PC-9 (cell line): ENCODE measurements at places on chromosomes 2 and 18. TPM values are rescaled to one million over a fixed set of nuclear protein-coding genes. Genes with fewer than 3 reads are reported as not detected.

DNA sequence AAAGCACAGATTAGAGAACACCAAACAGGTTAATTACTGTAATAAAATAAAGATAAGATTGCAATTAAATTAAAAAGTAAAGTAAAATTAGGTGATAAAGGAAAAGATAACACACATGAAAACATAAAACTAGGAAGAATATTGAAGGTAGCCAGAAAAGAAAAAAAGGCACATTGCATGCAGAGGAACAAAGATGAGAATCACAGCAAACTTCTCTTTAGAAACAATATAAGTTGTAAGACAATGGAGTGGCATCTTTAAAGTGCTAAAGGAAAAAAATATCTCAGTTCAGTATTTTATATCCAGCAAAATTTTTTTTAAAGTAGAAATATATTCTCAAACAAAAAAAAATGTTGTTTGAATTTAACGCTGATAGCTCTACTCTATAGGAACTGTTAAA, 366.0 kb downstream of the CPS1 start:
- no peaks in the 10 kb centered on the region for H3K27me3 ChIP-seq
- no peaks in the 10 kb centered on the region for H3K36me3 ChIP-seq
- no peak for DNase-seq
- no peaks in the 10 kb centered on the region for H3K4me1 ChIP-seq
- no peak overlapping the region for H3K27ac ChIP-seq
- no peak overlapping the region for H3K4me3 ChIP-seq

DNA sequence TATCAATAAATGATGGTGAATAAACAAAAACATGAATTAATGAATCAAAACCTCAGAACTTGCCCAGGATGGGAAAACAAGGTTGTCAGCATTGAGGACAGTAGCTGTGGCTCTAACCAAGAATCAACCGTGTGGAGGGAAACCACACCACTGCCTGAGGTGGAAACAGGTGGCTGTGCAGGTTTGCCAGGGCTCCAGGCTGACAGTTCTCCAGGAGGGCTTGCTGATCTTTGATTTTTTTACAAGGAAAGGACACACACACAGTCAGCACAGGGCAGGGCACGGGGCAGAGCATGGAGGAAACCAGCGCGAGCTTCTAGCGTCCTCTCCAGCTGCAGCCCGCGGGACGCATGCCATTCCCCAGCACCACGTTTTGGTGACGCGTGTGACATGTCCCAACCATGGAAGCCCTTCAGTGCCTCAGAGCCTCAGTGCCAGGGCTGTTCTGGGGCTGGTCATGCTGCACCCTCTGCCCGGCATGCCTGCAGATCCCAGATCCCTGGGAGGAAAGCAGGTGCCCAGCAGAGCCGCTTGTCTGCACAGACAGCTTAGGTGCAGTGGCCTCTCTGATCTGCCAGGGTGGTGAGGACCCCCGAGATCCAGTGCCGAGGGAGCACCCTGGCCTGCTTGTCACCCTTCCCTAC, 15.8 kb upstream of the AGXT start:
- H3K27ac ChIP-seq, result no peak overlapping the region
- 0 out of 2 replicates have a peak, but pooled peaks cover 7% of the 10 kb centered on the region for H3K4me1 ChIP-seq
- H3K4me3 ChIP-seq, result no peak overlapping the region
- H3K36me3 ChIP-seq, result no peaks in the 10 kb centered on the region

GRCh38 chr2:104939570-104940217, 85.8 kb downstream of the POU3F3 start:
- peaks cover 84% of the 10 kb centered on the region for H3K27me3 ChIP-seq

DNA sequence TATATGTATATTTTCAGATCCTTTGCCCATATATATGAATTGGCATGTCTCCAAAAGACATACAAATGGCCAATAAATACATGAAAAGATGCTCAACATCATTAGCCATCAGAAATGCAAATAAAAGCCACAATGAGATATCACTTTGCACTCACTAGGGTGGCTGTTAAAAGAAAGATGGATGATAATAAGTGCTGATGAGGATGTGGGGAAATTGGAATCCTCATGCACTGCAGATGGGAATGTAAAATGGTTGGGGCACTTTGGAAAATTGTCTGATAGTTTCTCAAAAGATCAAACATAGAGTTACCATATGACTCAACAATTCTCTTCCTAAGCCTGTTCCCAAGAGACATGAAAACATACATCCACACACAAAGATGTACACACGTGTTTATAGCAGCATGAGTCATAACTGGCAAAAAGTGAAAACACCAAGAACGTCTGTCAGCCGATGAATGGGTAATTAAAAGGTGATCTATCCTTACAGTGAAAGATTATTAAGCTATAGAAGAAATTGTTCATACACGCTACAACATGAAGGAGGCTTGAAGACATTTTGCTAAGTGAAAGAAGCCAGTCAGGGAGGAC, 19.7 kb downstream of the NGEF start:
- DNase-seq, result no peak
- H3K4me1 ChIP-seq, result peaks cover 28% of the 10 kb centered on the region
- H3K27ac ChIP-seq, result no peak overlapping the region
- no peak overlapping the region for H3K4me3 ChIP-seq
- H3K36me3 ChIP-seq, result no peaks in the 10 kb centered on the region

GRCh38 chr2:222942561-222942960, 81.7 kb downstream of the ACSL3 start:
- H3K27me3 ChIP-seq, result no peaks in the 10 kb centered on the region
- H3K4me3 ChIP-seq, result no peak overlapping the region; the same call in 1 of the 2 replicates
- DNase-seq, result no peak
- peak overlapping the region; percentile 69 for H3K27ac ChIP-seq
- peaks cover 41% of the 10 kb centered on the region for H3K36me3 ChIP-seq

DNA sequence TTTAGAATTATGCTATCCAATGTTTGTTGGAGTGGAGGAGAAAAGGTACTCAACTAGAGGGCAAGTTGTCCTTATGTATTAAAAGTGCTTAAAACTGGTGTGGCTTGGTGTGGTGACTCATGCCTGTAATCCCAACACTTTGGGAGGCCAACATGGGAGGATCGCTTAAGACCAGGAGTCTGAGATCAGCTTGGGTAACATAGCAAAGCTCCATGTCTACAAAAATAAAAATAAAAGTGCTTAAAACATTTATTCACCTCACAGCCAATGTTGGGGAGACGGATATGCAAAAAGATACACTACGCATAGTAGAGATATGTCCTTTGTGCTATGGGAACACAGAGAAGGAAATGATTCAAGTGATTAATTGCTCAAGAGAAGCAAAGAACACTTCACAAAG, 19.3 kb upstream of the TNFAIP6 start:
- no peak overlapping the region for H3K4me3 ChIP-seq
- H3K27ac ChIP-seq, result no peak overlapping the region
- no peaks in the 10 kb centered on the region for H3K27me3 ChIP-seq

GRCh38 chr2:134776836-134777235, 58.0 kb upstream of the TMEM163 start:
- H3K27me3 ChIP-seq, result no peaks in the 10 kb centered on the region
- no peak for DNase-seq
- H3K27ac ChIP-seq, result 0 out of 2 replicates have a peak overlapping the region, but pooled peaks have one; percentile 85
- no peak overlapping the region for H3K4me3 ChIP-seq
- H3K4me1 ChIP-seq, result peaks cover 53% of the 10 kb centered on the region
- no peaks in the 10 kb centered on the region for H3K36me3 ChIP-seq

- no peak overlapping the region for H3K27ac ChIP-seq
Observed at GRCh38 chr18:24263050-24263449, 124.2 kb downstream of the CABYR start.

DNA sequence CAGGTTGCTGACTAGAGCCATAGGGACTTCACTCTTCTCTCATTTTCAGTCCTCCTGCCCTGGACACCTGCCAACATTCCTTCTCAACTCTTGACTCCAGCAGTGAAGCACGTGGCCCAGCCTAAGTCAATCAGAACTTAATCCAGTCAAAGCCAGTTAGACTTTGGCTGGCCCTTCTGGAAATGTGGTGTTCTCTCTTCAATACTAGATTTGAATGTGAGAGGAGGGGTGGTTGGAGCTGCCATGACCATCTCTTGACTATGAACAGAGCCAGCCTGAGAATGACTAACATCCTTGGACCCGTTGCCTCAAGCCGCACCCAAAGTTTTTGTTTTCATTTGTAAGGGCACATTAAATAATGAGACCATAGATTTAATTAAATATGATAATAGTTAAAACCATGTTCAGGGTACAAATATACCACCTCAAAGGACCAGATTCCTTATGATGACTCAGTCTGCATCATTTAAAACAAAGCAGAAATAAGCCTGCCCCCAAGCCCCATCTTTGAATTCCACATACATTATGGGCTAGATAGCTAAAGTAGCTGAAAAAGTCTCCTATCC, 49.7 kb upstream of the RASGRP3 start:
- H3K36me3 ChIP-seq, result no peaks in the 10 kb centered on the region
- peak; percentile 17 for DNase-seq
- H3K4me3 ChIP-seq, result no peak overlapping the region
- H3K4me1 ChIP-seq, result no peaks in the 10 kb centered on the region

DNA sequence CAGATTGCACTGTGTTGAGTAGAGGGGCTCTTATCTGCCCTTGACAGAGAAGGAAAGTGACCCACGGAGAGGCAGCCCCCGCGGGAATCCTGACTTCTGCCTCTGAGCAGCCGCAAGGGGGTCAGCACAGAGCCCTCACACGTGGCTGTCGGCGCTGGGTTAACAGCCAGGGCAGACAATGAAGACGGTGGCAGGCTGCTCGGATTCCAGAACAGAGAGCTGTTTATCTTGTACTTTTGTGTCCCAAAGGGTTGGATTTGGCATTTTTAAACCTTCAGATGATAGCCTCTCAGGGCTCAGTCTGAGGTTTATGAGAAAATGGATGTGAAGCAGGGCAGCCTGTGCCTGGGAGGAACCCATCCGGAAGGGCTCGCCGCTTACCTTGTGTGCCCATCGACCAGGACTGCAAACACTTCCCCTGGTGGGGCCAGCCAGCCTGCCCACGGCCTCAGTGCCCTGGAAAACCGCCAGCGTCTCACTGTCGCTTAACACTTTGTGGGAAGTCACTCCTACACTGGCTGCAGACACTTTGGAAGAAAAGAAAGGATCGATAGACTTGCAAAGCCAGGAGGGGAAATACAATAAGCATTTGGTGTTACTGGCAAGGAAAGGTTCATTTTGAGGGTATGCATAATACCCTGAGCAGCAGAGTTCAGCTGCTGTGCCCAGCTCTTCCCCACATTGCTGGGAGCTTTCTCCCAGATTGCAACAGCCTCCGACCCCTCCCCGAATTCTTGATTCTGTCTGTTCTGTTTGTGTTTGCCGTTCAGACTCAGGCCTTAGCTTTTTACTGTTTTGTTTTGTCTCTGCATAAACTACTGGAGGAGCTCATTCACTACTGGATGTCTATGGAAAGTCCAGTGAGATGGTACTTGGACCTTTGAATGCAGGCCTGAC, 325.3 kb upstream of the MYT1L start:
- no peak overlapping the region for H3K4me3 ChIP-seq
- no peak for DNase-seq

The POMC gene
- total RNA-seq, result not detected in 2 replicates

DNA sequence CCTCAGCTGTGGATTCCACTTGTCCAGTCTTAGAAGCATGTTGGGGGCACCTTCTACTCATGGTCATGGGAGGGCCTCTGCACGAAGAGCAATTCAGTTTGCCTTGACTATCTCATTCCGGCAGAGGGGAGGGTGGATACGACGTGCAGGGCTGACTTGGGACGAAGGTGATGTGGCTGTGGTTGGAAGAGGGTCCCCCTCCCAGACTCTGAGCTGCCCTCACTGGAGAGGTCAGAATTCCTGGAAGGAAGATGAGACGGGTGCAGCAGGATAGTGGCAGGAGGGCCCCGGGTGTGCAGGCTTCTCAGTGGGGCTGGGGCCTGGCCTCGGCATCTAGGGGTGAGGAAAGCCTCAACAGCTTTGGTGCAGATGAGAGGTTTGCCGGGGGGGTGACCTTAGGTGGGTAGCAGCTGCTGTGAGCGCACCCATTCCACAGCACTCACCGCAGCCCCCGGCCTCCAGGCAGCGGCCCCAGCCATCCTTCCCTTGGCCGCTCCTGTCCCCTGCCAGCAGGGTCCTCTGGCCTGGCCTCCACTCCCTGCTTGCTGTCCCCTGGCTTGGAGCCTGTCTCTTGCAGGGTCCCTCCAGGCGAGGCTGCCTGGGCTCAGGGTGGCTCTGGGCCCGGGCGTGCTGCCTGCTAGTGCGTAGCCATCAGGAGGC, 3.2 kb downstream of the RNPEPL1 start:
- no peaks in the 10 kb centered on the region for H3K27me3 ChIP-seq
- H3K36me3 ChIP-seq, result peaks cover 4% of the 10 kb centered on the region
- H3K4me1 ChIP-seq, result peaks cover 27% of the 10 kb centered on the region
- H3K27ac ChIP-seq, result no peak overlapping the region
- H3K4me3 ChIP-seq, result no peak overlapping the region

- H3K36me3 ChIP-seq, result no peaks in the 10 kb centered on the region
- no peaks in the 10 kb centered on the region for H3K4me1 ChIP-seq
- H3K27me3 ChIP-seq, result no peaks in the 10 kb centered on the region
- no peak overlapping the region for H3K27ac ChIP-seq
Observed at GRCh38 chr2:191854382-191855372, 7.8 kb upstream of the CAVIN2 start.

The RNF138 gene
- 21.5 and 24.1 TPM in 2 replicates for total RNA-seq

DNA sequence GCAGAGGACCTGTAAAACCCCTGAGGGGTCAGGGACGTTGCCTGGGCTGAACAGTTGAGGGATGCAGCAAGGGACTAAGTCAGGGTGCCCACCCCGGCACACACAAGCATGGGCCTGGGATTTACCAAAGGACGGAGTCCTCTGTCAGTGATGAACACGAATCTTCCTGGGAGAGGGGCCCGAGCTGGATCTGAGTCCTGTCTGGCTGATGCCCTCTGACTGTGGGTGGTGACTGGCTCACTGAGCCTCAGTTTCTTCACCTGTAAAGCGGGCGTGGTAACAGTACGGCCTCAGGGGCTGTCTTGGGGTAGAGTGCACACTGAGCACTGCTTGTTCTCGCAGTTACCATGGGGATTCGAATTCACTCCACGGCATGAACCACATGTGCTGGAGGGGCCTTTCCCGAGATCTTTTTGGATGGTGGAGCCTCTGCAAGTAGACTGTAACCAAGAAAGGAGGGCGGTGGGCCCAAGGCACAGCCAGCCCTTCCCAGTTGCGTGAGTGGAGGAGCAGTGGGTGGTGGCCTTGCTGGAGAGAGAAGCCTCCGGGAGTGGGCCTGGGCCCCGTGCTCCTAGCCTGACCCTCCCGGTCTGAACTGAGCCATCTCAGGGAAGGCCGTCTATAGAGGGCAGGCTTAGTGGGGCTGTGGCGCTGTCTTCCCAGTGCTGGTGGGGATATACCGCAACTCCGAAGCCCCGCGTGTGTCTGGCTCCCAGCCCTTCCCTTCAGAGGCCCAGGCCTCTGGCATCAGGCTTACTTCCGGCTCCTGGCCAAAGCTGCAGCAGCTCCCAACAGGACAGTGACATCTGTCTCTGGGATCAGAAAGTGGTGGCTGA, 130.8 kb upstream of the HS6ST1 start:
- no peaks in the 10 kb centered on the region for H3K4me1 ChIP-seq
- H3K27me3 ChIP-seq, result no peaks in the 10 kb centered on the region
- H3K36me3 ChIP-seq, result no peaks in the 10 kb centered on the region
- no peak for DNase-seq
- no peak overlapping the region for H3K4me3 ChIP-seq
- H3K27ac ChIP-seq, result no peak overlapping the region

DNA sequence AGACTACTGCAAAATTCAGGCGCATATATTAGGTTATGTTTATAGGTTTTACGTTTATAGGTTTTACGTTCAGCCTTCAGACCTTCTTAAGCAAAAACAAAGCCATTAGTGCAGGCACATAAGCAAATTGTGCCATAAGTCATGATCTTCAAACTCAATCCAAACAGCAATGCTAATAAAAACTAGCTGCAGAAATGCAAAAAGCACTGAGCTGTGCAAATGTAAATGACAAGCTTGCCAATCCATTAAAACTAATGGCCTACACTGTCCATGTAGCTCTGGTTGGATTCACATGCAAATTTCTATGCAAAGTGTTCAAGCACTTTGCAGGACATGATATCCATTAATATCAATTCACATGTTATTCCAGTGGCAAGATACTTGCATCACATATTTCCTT, 50.9 kb downstream of the LRPPRC start:
- H3K36me3 ChIP-seq, result peaks cover 83% of the 10 kb centered on the region
- H3K4me1 ChIP-seq, result no peaks in the 10 kb centered on the region
- no peak for DNase-seq
- no peak overlapping the region for H3K4me3 ChIP-seq
- no peak overlapping the region for H3K27ac ChIP-seq
- H3K27me3 ChIP-seq, result no peaks in the 10 kb centered on the region
